Bronchial epithelial cell (primary cell): ENCODE measurements at places on chromosomes 4 and X.

GRCh38 chr4:100362366-100362765 is 155.5 kb downstream of the EMCN start:
- DNase-seq: peak; percentile 39

DNA sequence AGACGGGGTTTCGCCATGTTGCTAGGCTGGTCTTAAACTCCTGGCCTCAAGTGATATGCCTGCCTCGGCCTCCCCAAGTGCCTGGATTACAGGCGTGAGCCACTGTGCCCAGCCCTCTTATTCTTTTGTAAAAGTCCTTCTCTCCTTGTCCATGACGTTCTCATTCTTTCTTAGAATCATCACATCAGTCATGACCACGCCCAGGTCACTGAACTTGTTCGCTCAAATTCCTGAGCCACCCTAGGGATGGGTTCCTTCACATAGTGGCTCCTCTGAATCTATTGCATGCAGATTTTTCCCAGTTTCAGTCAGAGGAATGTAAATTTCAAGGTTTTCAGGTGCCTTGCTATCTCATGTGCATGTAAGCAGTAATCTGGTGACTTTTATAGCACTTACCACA is 15.7 kb downstream of the JADE1 start:
- peak; percentile 59 for DNase-seq

- peak; percentile 77 for DNase-seq
Measured at GRCh38 chrX:27575565-27575964, 14.6 kb upstream of the DCAF8L2 start.

DNA sequence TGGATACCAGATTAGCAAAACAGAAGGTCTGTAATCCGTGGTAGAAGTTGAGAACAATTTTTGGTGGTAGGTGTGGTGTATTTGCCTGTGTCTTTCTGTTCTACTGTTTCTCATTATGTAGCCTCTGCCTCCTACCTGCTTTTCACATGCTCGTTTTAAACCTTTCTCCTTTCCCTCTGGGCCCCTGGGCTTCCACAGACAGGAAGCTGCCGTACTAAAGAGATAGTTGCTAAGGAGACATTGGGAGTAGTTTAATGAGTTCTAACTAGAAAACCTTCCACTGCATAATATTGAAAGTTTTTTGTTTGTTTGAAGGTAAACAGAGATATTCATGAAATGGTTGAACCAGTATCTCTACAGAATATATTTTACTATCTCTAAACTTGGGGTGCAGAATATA is 107.8 kb downstream of the STOX2 start:
- no peak for DNase-seq

- peak; percentile 8 for DNase-seq
Measured at GRCh38 chr4:109113521-109113920, 188.9 kb downstream of the COL25A1 start.

- no peak for DNase-seq
Measured at GRCh38 chrX:72094894-72095293, 36.8 kb downstream of the RTL5 start.

- DNase-seq: no peak
Measured at GRCh38 chr4:20960291-20960690, 260.0 kb downstream of the PACRGL start.
